HS-5 (cell line): ENCODE measurements at places on chromosomes 7 and 10.

GRCh38 chr7:148905093-148905666 lies 21.1 kb upstream of the EZH2 start:
- DNase-seq: no peak

DNA sequence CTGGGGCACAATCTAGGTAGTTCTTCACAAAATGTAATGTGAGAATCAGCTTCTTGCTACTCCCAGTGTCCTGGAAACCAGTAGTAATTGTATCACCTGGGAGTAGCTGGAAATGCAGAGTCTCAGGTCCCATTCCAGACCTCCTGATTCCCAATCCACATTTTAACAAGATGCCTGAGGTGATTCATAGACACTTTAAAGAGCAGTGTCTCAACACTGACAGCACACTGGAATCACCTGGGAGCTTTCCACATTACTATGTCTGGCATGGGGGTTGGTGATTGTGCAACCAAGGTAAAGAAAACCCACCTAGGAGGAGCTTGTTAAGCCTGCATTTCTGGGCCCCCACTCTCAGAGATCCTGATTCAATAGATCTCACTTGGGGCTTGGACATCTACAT lies 11.1 kb downstream of the DPY19L1 start:
- no peak for DNase-seq

GRCh38 chr10:36493516-36493880 lies 631.9 kb upstream of the ANKRD30A start:
- no peak for DNase-seq

GRCh38 chr7:103524042-103524907 lies 78.3 kb upstream of the SLC26A5 start:
- peak; percentile 14 for DNase-seq
